ENCODE measurements at places on chromosomes 7 and 10. TPM values are rescaled to one million over a fixed set of nuclear protein-coding genes. Genes with fewer than 3 reads are reported as not detected.
A peak's percentile ranks its signal among the peaks of the same experiment; 100 is the strongest.

GRCh38 chr10:113381981-113382509 is 170.8 kb upstream of the HABP2 start:
- no peak overlapping the region for H3K4me3 ChIP-seq
- peaks cover 22% of the 10 kb centered on the region for H3K4me1 ChIP-seq
- no peaks in the 10 kb centered on the region for H3K36me3 ChIP-seq

GRCh38 chr7:129557686-129558481 is 53.6 kb upstream of the NRF1 start:
- H3K27ac ChIP-seq: no peak overlapping the region
- H3K4me3 ChIP-seq: no peak overlapping the region
- no peak for DNase-seq
- no peaks in the 10 kb centered on the region for H3K27me3 ChIP-seq
- no peaks in the 10 kb centered on the region for H3K36me3 ChIP-seq

Gene MYO3A
- total RNA-seq: not detected

DNA sequence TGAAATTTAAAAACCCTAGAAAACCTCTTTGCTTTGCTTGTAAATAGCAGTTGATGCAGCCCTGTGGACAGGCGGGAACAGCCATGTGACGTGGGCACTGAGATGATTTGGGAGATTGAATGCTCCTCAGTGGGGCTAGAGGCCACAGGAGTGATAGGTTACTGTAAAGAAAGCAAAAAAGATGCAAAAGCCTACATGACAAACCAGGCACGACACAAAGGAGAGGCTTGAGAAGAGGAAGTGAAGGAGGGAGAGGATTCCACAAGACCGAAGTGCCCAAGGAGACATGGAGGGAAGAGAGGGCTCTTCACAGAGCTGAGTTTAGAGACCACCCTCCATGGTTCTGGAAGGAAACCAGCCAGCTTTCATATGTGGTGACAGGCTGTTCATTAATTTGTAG is 25.7 kb downstream of the IKZF1 start:
- DNase-seq: no peak
- no peak overlapping the region for H3K4me3 ChIP-seq
- H3K27ac ChIP-seq: no peak overlapping the region
- H3K36me3 ChIP-seq: no peaks in the 10 kb centered on the region

Gene PNLIP
- total RNA-seq: 1.3 TPM

- H3K27ac ChIP-seq: no peak overlapping the region
- H3K4me1 ChIP-seq: no peaks in the 10 kb centered on the region
- H3K27me3 ChIP-seq: no peaks in the 10 kb centered on the region
- DNase-seq: no peak
These were observed 59.7 kb upstream of the CDK14 start for GRCh38 chr7:90536449-90536848.

DNA sequence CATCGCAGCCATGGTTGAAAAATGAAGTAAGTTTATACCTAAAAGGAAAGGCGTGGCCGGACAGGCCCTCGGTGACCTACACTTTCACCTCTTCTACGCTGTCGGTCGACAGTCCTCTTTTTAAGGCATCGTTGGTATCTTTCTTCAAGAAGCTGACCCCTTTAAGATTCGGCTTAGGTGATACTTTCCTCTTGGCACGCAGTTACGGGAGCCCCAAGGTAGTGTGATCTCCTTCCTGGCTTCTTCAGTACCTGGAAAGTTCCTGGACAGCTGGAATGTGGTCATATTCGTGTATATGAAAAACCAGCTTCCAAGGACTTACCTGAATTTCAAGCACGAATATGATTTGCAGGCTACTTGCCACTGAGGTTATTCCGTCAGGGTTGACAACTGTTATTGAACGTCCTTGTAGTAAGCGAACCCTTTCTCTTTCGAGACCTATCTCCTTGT is 885 bp upstream of the SYPL1 start:
- peaks cover 4% of the 10 kb centered on the region for H3K4me1 ChIP-seq
- H3K4me3 ChIP-seq: peak overlapping the region; percentile 76
- H3K27me3 ChIP-seq: no peaks in the 10 kb centered on the region

Gene NEUROD6
- total RNA-seq: not detected

Gene ODAD2
- total RNA-seq: 20.4 TPM

DNA sequence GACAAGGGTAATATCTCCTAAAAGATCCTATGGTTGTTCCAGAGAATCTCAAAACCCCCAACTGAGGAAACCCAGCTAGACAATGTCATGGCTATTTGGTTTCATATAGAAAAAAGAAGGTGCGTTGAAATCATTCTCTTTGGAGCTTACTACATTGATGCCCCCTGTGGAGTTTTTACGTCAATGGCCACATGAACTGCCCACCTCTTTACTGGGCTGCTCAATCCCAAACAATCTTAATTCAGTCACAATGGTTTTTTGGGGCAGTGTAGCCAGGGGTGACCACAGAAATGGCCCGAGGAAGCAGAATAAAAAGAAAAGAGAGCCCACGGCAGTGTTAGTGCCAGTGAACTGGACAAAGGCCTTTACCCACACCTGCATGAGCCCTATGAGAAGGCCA is 7.8 kb downstream of the RBP4 start:
- no peak overlapping the region for H3K4me3 ChIP-seq
- no peak overlapping the region for H3K27ac ChIP-seq
- no peaks in the 10 kb centered on the region for H3K36me3 ChIP-seq
- no peaks in the 10 kb centered on the region for H3K27me3 ChIP-seq
- DNase-seq: no peak

DNA sequence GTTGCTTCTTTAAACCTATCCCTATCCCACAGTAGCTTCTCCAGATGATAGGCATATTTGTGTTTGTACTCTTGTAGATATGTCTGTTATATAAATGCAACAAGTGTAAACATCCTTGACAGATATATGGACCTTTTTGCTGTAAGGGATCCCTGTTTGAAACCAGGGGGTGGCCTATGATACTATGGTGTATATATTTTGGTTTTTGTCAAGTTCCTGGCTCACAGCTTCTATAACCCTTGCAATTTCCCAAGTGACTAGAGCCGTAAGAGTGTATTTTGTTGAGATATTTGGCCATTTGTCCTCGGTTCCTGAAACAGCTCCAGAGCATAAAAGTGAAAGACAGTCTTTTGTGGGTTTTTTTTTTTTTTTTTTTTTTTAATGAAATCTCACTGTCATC is 9.7 kb downstream of the COMTD1 start:
- H3K4me3 ChIP-seq: no peak overlapping the region
- peaks cover 44% of the 10 kb centered on the region for H3K36me3 ChIP-seq
- no peaks in the 10 kb centered on the region for H3K27me3 ChIP-seq
- no peaks in the 10 kb centered on the region for H3K4me1 ChIP-seq
- no peak for DNase-seq

Gene EIF5AL1
- total RNA-seq: 5.6 TPM
